ENCODE measurements at places on chromosomes 4 and X. TPM values are rescaled to one million over a fixed set of nuclear protein-coding genes. Genes with fewer than 3 reads are reported as not detected.

YIPF7 gene
- 0.79 TPM for total RNA-seq

PITX2 gene
- 10.6 TPM for total RNA-seq

ARMCX2 gene
- total RNA-seq: 40.1 TPM

MAGED4 gene
- total RNA-seq: 18.0 TPM

PRRG1 gene
- total RNA-seq: 8.2 TPM

LRAT gene
- not detected for total RNA-seq

ENPEP gene
- total RNA-seq: 26.7 TPM

TBC1D8B gene
- total RNA-seq: 16.9 TPM

GAGE12H gene
- total RNA-seq: not detected

CXCL3 gene
- total RNA-seq: 0.49 TPM

MAGEA4 gene
- total RNA-seq: not detected

HSD17B11 gene
- total RNA-seq: 32.0 TPM

NXF3 gene
- total RNA-seq: not detected
